Vagina (tissue), 2 donors: ENCODE measurements at places on chromosomes 6 and 20. TPM values are rescaled to one million over a fixed set of nuclear protein-coding genes. Genes with fewer than 3 reads are reported as not detected.

- DNase-seq: no peak
Observed at GRCh38 chr6:135030532-135031178, 24.0 kb downstream of the HBS1L start.

- DNase-seq: no peak
Observed at GRCh38 chr20:63254606-63255384, 532 bp upstream of the NKAIN4 start.

GRCh38 chr6:134510920-134511319 is 193.0 kb upstream of the SGK1 start:
- no peak for DNase-seq

OPN5 gene
- total RNA-seq: not detected

MRPS18A gene
- total RNA-seq: 31.9 TPM

PSORS1C2 gene
- not detected for total RNA-seq
